ENCODE measurements at places on chromosomes 7 and 10.

DNA sequence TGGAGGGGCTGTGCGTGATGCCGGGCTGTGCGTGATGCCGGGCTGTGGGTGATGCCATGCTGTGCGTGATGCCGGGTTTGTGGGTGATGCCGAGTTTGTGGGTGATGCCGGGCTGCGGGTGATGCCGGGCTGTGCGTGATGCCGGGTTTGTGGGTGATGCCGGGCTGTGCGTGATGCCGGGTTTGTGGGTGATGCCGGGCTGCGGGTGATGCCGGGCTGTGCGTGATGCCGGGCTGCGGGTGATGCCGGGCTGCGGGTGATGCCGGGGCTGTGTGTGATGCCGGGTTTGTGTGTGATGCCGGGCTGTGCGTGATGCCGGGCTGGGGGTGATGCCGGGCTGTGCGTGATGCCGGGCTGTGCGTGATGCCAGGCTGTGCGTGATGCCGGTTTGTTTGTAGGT is 128.9 kb downstream of the FAM53B start:
- DNase-seq, result no peak

GRCh38 chr7:121032645-121033460 is 44.3 kb downstream of the CPED1 start:
- no peak for DNase-seq

GRCh38 chr7:741850-742249 is 14.8 kb upstream of the PRKAR1B start:
- no peak for DNase-seq

DNA sequence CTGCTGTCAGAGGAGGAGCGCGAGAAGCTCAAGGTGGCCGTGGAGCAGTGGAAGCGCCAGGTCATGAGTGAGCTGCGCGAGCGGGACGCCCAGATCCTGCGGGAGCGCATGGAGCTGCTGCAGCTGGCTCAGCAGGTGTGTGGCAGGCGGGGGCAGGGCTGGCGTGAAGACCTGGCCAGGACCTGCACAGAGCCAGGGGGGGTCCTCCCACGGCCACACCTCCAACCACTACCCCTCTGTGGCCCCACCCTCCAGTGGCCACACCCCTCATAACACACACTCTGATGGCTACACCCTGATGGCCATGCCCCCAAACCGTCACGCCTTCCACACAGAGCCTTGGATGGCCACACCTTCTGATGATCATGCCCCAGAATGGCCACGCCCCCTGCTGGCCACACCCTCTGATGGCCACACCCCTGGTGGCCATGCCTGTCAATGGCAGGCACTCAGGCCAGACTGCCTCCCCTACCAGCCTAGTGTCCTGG is 23.4 kb upstream of the DPYSL4 start:
- peak; percentile 71 for DNase-seq

DNA sequence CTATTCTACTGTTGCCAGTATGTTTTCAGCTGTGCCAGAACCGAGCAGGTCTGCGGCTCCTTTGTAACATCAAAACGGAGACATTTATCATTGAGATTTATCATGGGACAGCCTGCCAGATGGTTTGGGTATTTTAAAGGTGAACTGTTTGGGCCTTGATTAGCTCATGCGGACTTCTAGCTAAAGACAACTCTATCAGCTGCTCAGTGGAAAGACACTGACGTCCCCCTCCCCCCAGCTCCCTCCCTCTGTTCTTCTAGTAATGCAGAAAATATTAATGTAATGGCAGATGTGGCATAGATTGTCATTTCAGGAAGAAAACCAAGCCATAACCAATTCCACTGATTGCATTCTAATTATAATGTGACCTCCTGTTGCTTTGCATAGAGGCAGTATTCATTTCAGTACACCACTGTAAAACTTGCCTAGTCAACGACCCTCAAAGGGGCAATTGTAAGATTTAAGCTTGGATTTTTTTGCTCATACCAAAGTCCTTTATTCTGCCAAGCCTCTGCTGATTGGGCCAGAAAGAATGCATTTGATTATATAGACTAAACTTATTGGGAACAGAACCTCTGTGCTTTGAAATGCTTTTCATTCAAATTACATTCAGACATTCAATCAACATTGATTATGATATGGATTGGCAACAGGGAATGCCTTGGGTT is 966.8 kb downstream of the LRMDA start:
- no peak for DNase-seq

DNA sequence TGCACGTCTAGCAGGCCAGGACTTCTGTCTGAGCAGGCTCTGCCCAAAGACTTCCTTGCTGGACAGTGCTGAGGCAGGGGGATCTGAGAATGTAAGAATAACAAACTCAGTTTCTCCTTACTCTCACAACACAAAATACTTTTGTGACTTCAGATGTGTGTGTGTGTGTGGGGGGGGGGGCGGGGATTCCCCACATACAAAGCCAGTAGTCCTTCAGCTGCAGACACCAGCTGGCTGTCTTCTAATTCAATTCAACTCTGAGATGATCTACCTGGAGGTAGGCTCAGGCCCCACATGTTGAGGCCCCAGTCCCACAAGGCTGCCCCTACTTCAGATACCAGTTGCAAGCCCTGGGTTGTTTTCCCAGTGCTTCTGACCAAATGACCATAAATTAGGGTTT is 4.7 kb upstream of the CXCL12 start:
- no peak for DNase-seq

DNA sequence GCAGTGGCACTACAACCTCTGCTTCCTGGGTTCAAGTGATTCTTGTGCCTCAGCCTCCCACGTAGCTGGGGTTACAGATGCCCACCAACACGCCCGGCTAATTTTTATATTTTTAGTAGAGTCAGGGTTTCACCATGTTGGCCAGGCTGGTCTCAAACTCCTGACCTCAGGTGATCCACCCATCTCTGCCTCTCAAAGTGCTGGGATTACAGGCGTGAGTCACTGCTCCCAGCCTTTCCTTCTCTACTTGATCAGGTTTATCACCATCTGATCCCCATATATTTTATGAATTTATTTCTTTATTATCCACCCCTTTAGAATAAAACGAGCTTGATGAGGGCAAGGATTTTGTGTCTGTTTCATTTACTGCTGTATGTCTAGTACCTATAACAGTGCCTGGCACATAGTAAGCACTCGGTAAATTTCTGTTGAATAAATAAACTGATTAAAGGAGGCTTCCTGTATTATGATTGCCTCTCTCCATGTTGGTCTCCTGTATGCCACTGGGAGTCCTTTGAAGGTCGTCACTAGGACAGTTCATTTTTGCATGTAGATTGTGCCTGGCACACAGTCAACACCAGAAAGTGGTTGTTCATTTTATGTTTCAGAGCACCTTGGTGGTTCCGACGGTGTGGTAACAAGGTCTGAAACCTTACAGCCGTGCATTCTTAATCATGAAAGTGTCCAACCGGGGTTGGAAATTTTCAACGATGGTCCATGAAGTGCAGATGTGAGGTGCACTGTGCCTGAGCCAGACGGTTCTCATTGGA is 9.6 kb upstream of the EIF3A start:
- DNase-seq, result peak; percentile 56

DNA sequence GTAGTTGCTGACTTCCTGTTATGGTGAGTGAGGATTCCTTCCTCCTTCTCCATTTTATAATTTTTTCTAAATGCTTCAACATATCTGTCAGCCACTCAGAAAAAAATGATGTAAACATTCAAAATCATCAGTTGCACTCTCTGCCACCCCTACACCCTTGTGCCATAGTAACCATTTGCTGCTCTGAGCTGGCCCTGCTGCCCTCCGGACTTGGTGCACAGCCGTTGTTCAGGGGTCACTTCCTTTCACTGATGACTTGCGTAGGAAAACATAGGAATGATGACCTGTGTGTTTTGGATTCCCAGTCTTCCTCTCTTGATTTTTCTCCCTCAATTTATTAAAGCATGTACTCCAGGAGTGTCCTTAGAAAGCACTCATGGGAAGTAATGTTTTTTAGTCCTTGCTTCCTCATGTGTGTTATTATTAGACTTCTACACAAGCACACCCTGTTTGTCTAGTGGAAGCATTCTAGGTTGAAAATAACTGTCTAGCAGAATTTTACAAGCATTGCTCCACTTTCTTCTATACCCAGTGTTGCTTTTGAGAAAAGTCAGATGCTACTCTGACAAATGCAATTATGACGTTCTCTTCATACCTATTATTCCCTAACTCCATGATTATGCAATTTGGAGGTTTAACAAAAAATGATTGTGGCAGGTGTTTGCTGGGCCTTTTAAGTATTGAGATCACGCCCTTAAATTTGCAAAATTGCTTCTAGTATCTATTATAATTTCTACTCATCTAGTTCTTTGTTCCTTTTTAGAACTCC is 62.6 kb upstream of the MTPN start:
- DNase-seq, result no peak

- no peak for DNase-seq
Measured at GRCh38 chr10:78560341-78560688, 508.5 kb upstream of the ZMIZ1 start.

- no peak for DNase-seq
Measured at GRCh38 chr10:104123397-104123796, 1.4 kb downstream of the SFR1 start.

GRCh38 chr7:55073051-55073511 is 54.3 kb downstream of the EGFR start:
- no peak for DNase-seq

- no peak for DNase-seq
Measured at GRCh38 chr10:106935978-106936451, 228.5 kb downstream of the SORCS1 start.

DNA sequence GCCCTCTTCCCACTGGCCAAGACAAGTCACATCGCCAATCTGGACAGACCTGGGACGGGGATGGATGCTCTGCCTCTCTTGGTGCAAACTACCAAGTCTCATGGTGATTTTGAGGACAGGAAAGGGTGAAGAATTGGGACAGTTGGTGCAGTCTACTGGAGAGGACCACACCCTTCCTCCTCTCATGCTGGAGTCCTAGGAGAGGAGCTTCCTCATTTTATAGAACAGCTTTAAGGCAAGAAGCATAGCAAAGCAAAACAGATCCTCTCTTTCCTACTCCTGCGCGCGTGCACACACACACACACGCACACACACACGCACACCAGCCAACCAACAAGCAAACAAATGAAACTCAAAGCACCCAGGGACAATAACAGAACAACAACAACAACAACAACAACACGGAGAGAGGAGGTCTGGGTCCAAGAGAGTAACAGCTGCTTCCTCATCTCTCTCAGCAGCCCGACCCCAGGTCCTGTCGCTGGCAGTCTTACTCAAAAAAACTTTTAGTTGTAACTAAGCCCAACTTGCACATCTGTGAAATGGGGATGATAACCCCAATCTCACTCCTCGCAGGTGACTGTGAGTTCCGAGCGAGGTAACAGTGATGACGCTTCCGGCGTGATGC is 83.4 kb downstream of the TMEM178B start:
- DNase-seq, result no peak

- DNase-seq, result no peak
Measured at GRCh38 chr10:6228010-6228511, 25.3 kb downstream of the PFKFB3 start.

- no peak for DNase-seq
Measured at GRCh38 chr10:90847436-90847835, 10.4 kb downstream of the HTR7 start.

Measured in stimulated activated CD4-positive, alpha-beta T cell treated with anti-CD3 and anti-CD28 coated beads, Interleukin-15, amount 100 ng/mL, for 24 hours (primary cell).